Inflammatory macrophage treated with lipopolysaccharide for 4 hours (primary cell): ENCODE measurements at places on chromosomes 5 and 9.
A peak's percentile ranks its signal among the peaks of the same experiment; 100 is the strongest.

GRCh38 chr5:3827624-3828023, 232.0 kb downstream of the IRX1 start:
- DNase-seq, result no peak

DNA sequence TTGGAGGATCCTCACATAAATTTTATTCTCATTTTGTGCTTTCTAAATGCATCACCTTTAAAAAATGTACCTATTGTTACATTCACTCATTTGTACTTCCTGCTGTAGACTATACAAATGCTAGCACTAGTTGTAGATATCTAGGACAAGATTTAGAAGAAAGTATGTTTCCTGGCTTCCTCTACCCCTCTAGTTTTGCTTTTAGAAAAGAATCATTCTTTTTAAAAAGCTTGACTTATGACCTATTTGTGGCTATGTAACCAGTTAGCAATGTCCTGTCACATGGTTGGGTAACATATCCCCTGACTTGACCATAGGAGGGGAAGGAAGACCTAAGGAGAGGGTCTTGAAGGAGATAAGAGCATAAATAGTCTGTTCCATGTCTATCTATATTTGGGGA, 13.3 kb downstream of the CAMK4 start:
- DNase-seq, result no peak

DNA sequence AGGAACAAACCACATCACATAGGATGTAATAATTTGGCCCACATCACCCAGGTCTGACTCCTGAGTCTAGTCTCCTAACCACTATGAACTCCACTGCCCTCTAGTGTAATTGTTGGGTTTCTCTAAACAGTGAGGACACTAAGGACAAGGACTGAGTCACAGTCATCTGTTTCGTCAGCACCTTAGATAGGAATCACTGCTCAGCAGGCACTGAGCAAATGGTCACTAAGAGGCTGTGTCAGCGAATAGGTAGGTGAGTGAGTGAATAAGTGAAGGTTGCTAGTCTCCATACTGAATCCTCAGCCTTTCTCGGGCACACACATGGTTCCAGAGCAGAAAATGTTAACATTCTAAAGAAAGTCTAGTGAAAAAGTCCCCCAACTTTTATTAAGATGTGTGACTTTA, 278.6 kb downstream of the SPOCK1 start:
- DNase-seq, result peak; percentile 48

DNA sequence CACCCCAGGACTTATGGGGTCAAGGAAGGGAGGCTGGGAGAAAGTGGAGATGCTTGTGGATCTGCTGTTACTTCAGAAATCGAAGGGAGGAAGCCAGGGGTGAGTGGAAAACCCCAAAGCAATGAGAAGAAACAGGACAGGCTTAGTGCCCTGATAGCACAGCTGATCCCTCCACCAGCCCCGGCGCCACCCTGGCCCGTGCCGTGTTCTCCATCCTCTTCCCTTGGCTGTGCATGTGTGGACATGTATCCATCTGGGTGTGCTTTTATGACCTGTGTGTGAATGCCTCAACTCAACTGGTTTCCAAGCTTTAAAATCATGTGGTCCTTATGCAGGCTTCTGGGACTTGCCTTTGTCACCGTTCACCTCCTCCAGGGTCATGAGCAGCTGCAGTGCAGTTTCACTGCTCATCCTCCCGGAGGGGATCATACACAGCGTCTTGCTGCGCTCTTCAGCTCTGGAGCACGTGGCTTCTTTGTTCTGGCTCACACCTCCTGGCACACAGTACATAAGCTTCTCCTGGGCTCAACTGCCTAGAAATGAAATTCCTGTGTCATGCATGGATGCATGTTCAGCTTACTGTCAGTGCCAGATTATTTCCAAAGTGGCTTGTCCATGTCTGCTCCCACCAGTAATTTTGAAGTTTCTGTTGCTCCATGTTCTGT, 58.2 kb downstream of the IPPK start:
- DNase-seq, result no peak
